Fibroblast of skin of back (primary cell): ENCODE measurements at places on chromosomes 4 and X.

DNA sequence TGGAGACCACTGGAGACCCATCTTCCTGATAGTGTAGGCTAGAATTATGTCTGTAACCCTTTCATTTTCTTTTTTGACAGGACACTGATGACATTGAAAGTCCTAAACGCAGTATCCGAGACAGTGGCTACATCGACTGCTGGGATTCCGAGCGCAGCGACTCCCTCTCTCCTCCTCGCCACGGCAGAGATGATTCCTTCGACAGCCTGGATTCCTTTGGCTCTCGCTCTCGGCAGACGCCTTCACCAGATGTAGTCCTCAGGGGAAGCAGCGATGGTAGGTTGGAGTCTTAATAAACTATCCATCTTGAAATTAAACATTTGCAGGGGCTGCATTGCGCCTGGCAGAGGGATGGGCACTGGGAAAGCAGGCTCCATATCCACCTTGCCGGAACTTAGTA, 75.4 kb downstream of the LIMCH1 start:
- DNase-seq, result peak; percentile 11

DNA sequence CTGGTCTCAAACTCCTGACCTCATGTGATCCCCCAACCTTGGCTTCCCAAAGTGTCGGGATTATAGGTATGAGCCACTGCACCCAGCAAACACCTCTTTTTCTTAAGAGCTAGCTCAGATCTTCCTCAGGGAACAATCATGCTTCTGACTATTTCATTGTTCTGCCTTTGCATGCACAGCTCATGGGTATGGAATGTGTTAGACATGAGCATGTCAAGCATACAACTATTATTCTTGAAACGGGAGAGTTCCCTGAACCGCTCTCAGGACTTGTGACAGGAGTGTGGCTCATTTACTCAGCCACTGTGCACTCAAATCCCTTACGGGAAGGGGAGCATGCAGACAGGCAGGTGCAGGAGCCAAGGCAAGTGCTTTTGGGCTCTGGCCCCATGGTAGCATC, 231.7 kb upstream of the TAPT1 start:
- peak; percentile 70 for DNase-seq

DNA sequence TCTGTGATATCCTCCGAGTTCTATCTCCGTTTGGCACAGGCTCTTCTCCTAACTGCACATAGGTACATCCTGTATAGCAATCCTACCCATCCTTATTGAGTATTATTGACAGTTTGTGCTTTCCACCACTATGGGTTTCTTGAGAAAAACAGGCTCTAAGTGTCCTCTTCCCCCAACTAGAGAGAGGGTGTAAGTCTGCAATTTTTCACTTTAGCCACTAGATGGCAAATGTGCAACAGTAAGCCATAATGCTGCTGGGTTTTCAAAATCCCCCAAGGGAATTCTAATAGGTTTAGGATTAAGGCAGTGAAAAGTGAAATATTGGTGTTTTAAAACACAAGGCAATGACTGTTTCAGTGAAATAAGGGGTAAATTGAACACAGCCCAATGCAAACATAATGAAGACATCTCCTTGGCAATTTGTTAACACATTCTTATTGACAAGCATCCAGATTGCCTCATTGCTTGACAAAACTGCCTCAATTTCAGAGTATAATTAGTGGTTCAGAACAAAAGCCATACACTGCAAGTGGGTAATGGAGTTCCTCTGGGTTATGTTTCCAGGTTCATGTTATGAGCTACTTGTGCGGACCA, 239.0 kb upstream of the HTR2C start:
- DNase-seq, result peak; percentile 26

DNA sequence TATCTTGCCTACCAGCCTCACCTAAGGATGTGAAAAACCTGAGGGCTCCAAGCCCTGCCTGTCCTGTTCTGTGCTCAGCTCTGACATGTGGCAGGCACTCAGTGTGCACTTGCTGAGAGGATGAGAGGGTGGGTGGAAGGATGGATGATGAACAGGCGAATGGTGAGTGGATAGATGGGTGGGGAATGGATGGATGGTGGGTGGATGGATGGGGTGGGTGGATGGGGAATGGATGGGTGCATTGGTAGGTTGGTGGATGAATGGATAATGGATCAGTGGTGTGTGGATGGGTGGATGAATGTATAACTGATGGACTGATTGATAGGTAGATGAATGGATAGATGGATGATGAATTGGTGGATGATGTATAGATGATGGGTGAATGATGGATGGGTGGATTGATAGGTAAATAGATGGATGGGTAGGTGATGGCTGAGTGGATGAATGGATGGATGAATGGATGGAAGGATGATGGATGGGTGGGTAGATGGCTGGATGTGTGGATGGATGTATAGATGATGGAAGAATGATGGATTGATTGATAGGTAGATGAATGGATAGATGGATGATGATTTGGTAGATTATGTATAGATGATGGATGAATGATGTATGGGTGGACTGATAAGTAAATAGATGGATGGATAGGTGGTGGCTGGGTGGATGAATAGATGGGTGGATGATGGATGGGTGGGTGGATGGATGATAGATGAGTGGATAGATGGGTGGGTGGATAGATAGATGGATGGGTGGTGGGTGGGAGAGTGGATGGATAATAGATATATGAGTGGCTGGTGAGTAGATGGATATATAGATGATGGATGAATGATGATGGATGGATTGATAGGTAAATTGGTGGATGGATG, 69.3 kb upstream of the NKX1-1 start:
- no peak for DNase-seq

DNA sequence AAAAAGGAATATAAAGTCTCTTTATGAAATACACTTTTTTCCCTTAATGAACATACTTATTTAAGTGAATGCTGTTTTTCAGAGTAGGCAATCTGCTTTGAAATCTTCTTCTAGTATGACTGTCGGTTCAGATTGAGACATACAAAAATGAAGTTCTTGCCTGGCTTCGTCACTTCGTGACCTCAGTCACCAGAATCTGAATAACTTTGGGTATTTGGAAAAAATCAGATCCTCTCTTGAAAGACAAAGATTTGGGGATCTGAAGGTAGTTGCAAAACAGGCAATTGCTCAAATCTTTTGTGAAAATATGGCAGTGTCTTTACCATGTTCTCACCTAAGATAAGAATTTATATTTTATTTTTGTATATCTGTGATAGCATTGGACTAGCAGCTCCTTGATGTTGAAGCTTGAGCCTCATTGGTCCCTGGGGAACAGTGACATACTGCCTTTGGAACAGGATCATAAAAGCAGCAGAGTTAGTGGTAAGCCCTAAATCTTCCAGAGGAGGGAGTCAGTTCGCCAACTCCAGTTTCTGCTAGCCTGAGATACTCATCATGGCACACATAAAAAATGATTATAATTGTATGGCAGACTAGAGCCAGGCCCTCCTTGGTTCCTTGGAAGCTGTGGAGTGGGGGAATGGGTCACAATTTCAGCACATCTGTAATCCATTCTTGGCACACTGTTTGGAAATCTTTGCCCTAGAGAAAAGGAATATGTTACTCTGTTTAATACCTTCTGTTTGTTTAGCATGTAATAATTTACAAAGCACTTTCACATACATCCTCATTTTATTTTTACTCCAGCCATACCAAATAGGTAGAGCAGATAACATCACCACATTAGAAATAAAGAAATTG, 5.0 kb downstream of the ARFIP1 start:
- peak; percentile 68 for DNase-seq

- no peak for DNase-seq
These were observed 1439.7 kb upstream of the AGA start for GRCh38 chr4:178881937-178882336.

DNA sequence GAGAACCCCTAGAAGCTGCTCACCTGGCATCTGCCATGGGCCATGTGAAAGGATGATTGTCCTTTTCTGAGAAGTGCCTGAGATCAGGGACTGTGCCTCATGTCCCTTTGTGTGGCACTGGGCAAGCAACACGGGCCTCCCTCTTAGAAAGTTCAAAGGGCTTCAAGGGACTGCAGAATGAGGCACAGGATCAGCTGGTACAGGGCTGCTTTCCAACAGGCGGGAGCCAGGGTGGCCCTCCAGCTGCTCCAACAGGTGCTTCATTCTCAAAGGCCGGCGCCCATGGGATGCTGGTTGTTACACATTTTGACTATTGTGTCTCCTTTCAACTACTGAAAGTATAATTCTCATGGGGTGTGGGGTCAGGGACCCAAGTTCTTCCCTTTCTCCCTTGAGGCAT, 114.7 kb downstream of the ENPP6 start:
- no peak for DNase-seq

GRCh38 chrX:124216396-124217115, 115.9 kb upstream of the TEX13D start:
- no peak for DNase-seq

GRCh38 chrX:125436855-125437254, 117.2 kb downstream of the TEX13C start:
- DNase-seq, result peak; percentile 7

DNA sequence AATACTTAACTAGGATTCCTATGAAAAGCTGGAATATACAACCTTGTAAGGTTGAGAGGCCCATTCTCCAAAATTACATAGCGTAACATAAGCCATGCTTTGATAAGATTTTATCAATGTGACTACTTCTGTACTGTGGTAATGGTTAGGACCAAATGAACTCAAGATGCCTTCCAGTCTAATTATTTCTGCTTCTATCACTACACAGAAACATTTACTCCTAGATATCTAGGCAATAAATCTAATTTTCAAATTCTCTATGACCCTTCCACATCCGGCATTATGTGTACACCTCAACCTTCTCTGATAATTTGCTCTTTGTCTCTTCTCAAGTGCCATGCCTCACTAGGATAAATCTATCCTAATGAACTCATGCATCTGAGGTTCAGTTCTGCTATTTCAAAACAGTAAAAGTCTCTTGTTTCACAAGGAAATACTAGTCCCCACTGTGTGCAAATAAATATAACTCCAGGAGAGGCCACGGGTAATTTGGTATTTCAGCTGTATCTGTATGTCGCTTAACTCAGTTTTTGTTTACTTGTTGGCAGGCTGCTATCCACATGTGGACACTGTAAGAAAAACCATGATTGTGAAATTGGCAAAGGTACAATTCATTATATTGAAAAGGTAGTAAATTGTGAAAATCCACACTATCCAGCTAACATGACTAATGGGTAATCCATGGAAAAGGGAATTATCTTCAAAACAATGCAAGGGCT, 93.3 kb downstream of the PRDM5 start:
- DNase-seq, result no peak

DNA sequence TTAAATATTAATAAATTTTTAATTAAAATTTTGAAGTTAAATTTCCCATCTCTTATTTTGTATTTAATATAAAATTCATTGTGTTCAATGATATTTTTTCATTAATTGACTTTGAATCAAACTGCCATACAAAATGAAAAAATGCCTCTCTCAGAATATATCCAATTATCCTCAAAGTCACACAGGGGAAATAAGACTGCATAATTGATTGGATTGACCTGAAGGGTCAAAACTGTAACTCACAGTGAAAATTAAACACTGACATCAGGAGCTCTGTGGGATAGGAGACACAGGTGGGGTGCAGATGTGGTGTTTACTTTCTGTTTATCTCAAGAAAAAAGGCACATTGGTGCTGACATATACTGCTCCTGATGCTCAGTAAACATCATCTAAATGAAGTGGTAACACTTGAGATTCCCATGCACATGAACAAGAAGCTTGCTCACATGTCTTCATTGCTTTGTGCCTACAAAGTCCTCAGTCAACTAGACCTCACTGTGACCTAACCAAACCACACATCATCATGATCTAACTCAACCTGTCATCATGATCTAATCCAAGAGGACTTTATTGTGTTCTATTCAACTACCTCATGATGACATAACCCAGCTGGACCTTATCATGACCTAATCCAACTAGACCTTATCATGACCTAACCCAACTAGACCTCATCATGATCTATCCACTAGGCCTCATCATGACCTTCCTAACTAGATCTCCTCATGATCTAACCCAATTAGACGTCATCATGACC, 83.7 kb downstream of the DHRSX start:
- DNase-seq, result no peak

- DNase-seq, result no peak
These were observed 1.8 kb downstream of the CCDC22 start for GRCh38 chrX:49237060-49237459.

- DNase-seq, result no peak
These were observed 22.8 kb downstream of the RPL9 start for GRCh38 chr4:39435659-39436563.

GRCh38 chr4:167023364-167023925, 210.8 kb downstream of the SPOCK3 start:
- DNase-seq, result no peak

DNA sequence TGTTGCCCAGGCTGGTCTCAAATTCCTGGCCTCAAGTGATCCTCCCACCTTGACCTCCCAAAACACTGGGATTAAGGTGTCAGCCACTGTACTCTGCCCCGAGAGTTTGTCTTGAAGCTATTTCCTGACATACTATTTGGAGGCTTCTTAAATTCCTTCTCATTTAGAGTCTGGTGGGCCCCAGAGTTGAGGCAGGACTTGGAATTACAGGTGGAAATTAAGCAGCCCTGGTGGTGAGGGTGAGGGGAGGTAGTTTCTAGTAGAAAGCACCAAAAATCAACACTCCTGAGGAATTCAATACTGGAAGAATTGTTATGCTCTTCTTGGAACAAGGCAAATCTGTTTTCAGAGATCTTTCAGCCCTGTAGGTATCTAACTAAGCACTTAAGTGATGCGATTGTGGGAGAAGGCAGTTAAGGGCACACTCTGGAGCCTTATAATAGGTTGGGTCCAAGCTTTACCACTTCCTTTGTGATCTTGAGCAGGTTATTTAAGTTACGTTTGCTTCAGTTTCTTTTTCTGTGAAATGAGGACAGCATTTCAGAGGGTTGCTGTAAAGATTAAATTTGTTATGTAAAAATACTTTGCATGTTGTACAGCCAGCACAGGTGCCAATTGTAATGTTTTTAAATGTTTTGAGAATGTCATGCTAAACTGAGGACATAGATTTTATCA, 200.7 kb downstream of the SOWAHB start:
- no peak for DNase-seq

GRCh38 chr4:171793723-171794122, 19.5 kb upstream of the GALNTL6 start:
- DNase-seq, result no peak

DNA sequence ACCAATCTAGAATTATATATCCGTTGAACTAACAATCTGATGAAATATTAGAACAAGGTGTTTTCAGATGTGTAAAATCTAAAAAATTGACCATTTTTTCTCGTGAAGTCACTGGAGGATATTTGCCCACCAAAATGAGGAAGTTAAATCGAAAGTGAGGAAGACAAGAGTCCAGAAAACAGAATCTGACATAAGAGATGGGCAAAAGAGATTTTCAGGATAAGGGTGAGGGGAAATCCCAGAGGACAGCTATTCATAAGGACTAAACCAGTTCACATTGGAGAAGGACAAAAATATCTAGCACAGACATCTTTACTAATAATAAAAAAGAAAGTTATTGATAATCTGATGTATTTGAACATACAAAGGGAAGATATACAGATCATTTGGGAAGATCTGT, 18.7 kb upstream of the ALG13 start:
- no peak for DNase-seq

- DNase-seq, result no peak
These were observed 411.2 kb downstream of the TLL1 start for GRCh38 chr4:166284221-166284620.

GRCh38 chrX:112003909-112004308, 78.7 kb downstream of the TRPC5 start:
- DNase-seq, result no peak
